ENCODE measurements at places on chromosomes 7 and 10.

DNA sequence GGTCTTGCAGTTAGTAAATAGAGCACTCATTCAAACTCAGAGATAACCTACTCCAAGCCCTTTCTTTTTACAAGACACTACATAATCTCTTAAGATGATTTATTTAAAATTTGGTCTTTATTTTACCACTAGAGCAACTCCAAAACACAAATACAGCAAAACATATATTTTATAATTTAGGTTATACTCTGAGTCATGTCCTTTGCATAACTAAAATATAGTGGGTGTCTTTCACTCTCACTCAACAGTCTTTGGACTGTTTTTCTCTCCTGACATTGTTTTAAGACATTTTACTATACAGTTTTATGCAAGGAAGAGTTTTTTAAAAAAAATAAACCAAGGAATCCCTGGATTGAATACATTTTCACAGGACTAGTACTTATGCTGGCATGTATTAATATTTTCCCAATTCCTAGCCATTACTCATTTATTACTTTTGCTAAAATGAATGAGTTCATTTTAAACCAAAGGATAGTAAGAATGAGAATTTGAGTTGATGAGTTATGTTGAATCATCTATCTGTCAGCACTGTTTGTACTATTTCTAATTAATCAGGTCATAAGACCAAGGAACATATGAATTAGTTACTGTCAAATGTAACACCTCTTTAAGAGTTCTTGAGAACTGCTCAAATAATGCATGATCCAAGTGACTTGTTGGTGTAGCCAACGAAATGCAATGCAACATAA is 303.1 kb upstream of the FZD1 start:
- no peak for DNase-seq

DNA sequence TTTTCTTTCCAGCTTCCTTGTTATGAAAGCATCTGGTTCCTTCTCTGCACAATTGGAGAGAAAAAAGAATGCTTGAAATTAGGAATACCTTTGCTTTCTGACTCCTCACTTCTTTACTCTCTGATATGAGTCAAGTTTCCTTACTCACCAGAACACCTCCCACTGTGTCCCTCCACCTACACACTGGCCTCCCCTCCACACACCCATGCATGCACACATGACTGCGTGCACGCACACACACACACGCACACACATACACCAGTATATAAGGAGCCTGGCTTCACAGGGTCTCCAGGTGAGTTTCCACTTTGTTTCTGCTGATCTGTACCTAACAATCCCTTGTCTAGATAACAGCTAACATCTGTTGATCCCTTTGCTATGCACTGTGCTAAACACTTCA is 11.4 kb upstream of the PTER start:
- DNase-seq, result no peak

DNA sequence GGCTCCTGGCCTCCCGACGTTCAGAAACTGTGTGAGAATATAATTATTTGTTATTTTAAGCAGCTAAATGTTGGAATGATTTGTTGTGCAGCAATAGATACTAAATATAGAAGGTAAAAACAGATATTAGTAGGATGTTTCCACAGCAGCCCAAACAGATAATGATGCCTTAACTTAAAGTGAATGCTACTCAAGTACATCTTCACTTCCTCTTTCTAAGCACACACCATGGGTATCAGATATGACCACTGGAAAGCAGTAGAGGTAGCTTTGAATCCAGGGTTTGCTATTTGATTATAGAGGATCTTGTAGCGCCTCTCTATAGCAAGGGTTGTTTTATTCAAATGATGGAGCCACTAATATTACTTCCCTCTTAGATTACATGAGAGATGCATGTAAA is 38.2 kb upstream of the BET1 start:
- DNase-seq, result no peak

DNA sequence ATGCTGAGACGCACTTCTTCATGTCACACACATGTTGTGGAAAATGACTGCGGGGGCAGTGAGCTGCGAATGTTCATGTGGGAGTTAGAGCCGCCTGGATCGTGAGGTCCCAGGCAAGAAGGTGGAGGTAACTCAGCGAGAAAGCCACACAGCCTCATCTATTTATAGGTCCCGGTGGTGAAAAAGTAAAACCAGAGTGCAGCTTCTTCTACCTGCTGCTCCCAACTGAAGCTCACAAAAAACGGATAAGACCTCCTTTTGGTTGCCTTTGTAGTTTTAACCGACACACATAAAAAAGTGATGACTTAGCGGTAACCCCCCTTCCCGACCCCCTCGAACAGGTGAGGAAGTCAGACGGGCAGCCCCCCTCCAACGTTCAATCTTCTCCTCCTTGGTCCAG is 276.9 kb downstream of the GATA3 start:
- DNase-seq, result no peak

- no peak for DNase-seq
Measured at GRCh38 chr10:6504296-6504695, 75.8 kb downstream of the PRKCQ start.

GRCh38 chr7:148303295-148304082 is 287.1 kb upstream of the C7orf33 start:
- DNase-seq, result peak; percentile 76

GRCh38 chr7:31516680-31517502 is 3.0 kb downstream of the ITPRID1 start:
- no peak for DNase-seq

GRCh38 chr10:60236869-60237524 is 152.7 kb downstream of the ANK3 start:
- DNase-seq, result peak; percentile 15

DNA sequence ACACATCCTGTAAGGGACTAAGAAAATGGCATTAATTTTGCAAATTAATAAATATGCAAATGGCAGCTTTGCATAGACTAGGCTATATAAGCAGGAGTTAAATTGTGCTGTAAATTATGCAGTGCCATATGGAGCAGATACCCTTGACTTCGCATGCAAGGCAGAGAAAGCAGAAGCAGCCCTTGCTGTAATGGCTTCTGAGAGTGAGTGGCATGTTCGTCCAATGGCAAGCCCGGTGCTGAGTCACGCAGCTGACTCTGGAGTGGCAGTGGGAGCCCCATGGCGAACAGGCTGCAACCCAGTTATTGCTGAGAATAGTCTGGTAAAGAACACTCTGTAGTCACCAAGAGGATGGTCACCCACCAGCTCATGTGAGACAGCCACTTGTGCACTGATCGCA is 1186.5 kb downstream of the TYW1 start:
- DNase-seq, result no peak

GRCh38 chr7:7542251-7542835 is 6.7 kb upstream of the COL28A1 start:
- no peak for DNase-seq

GRCh38 chr10:77899080-77899477 is 27.5 kb downstream of the DLG5 start:
- peak; percentile 67 for DNase-seq

GRCh38 chr10:132319853-132320653 is 11.9 kb upstream of the LRRC27 start:
- no peak for DNase-seq

- peak; percentile 84 for DNase-seq
Measured at GRCh38 chr10:71232089-71232998, 20.0 kb downstream of the UNC5B start.

GRCh38 chr10:80158598-80159127 is 26.1 kb downstream of the PLAC9 start:
- DNase-seq, result peak; percentile 90

- DNase-seq, result peak; percentile 64
Measured at GRCh38 chr7:2860627-2861133, 16.6 kb upstream of the GNA12 start.

DNA sequence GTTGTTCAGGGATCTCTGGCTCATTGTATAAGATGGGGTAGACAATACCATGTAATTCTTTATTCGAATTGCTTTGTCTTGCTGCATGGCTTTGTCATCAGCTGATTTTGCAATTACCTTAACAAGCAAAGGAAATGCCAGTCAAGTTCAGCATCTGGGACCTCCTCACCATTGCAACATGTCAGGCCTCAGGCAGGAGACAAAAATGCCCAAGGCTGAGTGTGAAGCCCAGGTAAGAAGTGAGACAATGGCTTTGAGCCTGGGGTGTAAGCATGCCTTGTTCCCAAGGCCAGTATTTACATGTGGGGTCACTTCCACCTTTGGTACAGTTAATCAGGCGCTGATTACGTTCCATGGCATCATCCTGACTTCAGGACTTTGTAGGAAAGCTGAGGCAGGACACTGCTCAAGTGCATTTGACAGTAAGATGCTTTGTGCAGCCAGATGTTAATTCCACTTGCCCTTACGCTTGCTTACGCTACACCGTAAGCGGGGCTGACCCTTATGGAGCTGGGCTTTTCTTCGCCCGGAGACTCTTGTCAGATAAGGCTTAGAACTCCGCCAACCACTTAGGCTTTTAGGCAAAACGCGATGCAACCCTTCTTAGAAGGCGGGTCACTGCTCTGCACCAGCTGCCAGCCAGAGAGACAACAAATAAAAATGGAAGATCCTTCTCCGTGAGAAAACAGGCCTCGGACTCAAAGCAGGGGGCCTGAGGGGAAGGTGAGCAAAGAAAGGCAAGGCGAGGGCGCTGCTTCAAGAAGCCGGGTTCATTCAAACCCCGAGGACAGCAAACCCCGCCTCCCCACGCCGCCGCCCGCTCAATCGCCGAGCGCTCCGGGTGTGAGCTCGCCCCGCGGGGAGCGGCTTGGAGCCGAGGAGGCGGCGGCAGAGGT is 1.3 kb upstream of the SP4 start:
- no peak for DNase-seq

DNA sequence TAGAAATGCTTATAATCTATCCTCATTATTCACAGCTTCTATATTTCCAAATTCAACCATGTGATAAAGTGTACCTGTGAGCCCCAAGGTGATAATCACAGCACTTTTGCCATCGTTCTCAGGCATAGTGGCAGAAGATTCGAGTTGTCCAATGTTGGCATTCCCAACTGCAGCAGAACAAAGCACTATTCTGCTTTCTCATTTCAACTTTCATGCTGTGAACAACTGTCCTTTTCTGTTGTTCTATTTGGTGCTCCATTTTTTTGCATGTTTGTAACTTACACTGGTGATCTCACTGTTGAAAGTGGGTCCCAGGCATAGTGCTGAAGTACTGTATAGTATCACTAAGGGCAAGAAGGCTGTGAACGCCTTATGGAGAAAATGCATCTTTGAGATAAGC is 438.2 kb downstream of the PAXIP1 start:
- DNase-seq, result no peak

- DNase-seq, result no peak
Measured at GRCh38 chr7:100465299-100465698, 1.2 kb upstream of the SPACDR start.

DNA sequence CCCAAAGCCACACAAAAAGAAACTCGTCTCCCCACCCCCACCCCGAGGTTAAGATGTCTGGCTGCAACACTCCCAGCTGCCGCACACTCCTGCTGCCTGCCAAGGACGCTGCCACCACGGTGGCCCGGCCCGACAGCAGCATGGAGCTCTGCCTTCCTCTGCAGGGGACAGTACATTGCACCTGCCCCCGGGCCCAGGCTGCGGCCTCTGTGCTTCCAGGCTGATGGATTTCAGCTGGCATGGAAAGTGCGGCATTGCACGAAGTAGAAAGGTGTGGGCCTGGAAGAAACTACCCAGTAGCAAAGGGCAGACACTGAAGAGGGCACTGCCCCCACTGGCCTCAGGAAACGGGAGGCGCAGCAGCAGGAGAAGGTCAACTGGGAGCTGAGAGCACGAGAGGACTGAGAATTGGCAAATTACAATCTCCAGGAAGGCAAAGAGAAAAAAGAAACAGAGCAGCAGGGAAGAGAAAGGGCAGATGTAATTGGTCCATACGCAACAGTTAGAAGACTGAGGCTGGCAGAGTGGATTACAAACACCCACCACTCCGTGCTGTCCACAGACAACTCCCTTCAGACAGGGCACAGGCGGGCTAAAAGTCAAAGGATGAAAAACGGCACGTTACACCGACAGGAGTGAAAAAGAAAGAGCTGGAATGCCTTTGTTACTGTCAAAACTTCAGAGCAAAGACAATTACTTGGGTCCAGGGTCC is 117.1 kb upstream of the DIP2C start:
- no peak for DNase-seq

- DNase-seq, result no peak
Measured at GRCh38 chr10:27911539-27911938, 87.3 kb downstream of the ODAD2 start.

DNA sequence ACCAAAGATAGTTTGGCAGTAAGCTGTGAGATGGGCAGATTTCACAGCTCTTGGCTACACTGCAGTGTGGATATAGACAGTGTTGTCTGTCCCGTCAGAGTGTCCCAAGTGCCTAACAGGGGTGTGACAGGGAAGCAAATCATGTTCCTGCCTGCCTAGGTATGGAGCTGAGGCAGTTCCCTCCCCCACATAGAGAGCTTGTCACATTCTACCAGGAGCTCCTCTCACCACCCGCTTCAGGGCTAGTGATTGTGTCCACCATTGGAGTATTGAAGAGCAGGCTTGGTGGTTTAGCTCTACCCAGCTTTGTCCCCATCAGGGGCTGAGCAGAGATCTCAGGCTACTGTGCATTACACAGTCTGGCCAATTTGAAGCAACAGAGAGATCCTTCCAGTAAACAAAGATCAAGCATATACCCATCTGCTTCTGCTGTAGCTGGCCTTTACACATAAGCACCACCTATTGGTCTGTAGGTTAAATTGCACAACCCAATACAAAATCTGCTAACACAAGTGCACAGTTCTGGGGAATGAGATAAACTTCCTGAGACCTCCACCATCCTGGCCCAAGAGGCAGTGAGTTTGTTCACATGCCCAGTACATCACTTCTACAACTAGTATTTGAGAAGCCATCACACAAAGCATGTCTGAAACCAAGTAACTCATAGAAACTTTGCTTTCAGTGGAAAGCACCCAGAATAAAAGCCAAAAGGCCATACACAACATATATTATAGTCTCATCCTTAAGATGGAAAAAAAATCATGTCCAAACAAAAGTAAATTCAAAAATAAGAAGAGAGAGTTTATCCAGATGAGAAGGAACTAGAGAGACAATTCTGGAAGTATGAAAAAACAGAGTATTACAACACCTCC is 67.3 kb downstream of the GLCCI1 start:
- DNase-seq, result no peak

DNA sequence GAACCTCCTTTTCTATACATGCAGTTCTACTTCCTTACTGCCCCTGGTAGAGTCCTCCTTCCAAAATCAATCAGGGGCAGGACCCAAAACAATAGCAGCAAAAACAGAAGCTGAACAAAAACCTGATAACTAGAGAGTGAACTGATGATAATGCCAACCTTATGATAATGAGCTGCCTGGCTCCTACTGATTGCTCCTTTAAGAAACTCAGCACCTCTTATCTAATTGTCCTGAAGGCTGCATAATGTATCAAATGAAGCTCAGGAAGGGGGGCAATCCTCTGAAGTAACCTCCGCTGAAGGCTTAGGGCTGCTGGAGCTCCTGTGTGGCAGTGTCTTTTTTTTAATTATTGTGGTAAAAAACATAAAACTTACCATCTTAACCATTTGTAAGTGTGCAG is 257.0 kb downstream of the PHTF2 start:
- DNase-seq, result no peak

- no peak for DNase-seq
Measured at GRCh38 chr10:8360365-8360764, 305.9 kb downstream of the GATA3 start.

GRCh38 chr10:132547421-132547861 is 9.9 kb downstream of the INPP5A start:
- peak; percentile 51 for DNase-seq
